ENCODE measurements at places on chromosomes 1 and 21. TPM values are rescaled to one million over a fixed set of nuclear protein-coding genes. Genes with fewer than 3 reads are reported as not detected.

OR2T12 gene
- not detected for total RNA-seq

TAS1R1 gene
- total RNA-seq, result not detected

SEMA6C gene
- total RNA-seq, result 0.13 TPM

TNFAIP8L2 gene
- not detected for total RNA-seq

ERICH3 gene
- not detected for total RNA-seq

NTMT2 gene
- not detected for total RNA-seq

S100A2 gene
- total RNA-seq, result 17.9 TPM

OR10K2 gene
- not detected for total RNA-seq

GBP3 gene
- 9.2 TPM for total RNA-seq

SH2D2A gene
- 5.4 TPM for total RNA-seq

OR6P1 gene
- not detected for total RNA-seq

VWA5B1 gene
- not detected for total RNA-seq

MYOG gene
- total RNA-seq, result not detected

MYBPHL gene
- not detected for total RNA-seq

LYPD8 gene
- not detected for total RNA-seq

FAM76A gene
- total RNA-seq, result 7.5 TPM

KRTAP21-2 gene
- total RNA-seq, result not detected

Data from HT-29 (cell line).